B cell (primary cell): ENCODE measurements at places on chromosomes 1 and 21. TPM values are rescaled to one million over a fixed set of nuclear protein-coding genes. Genes with fewer than 3 reads are reported as not detected.

DNA sequence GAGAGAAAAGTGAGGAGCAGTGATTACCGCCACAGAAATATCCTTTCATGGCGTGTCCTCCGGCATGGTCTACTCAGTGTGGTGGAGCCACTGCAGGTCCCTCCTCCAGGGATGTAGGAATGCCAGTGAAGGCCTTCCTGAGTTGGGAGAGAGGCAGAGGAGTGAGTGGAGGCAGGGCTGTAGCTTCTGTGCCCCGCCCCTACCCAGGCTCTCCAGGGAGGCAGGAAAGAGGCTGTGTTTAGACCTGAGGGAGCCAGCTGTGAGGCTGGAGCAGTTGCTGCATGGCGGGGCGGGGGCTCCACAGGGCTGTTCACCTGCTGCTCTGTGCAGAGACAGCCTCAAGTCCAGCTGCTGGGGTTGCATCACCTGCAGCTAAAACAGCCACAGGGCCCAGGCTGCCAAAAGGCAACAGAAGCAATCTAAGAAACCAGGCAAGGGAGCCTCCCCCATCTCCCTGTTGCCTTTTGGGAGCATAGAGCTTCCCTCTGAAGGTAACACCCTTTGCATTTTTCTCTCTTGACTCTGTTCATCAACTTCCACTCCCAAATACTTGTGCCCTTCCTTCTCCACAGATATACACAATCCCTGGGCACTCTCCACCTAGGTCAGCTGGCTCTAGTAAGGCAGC is 801 bp upstream of the ANXA9 start:
- DNase-seq = no peak

The DENND1B gene
- 3.4 and 4.3 TPM in 2 replicates for polyA plus RNA-seq

- DNase-seq = peak; percentile 74
Measured at GRCh38 chr1:198671136-198671535, 32.3 kb downstream of the PTPRC start.

- no peak for DNase-seq
Measured at GRCh38 chr21:43597052-43597451, 62.2 kb downstream of the HSF2BP start.

GRCh38 chr1:77430966-77431690 is 149.3 kb downstream of the AK5 start:
- no peak for DNase-seq
